Pulmonary artery endothelial cell (primary cell): ENCODE measurements at places on chromosomes 13 and 19. TPM values are rescaled to one million over a fixed set of nuclear protein-coding genes. Genes with fewer than 3 reads are reported as not detected.

- no peak for DNase-seq
These were observed 8.8 kb downstream of the ZIC2 start for GRCh38 chr13:99990126-99990977.

DNA sequence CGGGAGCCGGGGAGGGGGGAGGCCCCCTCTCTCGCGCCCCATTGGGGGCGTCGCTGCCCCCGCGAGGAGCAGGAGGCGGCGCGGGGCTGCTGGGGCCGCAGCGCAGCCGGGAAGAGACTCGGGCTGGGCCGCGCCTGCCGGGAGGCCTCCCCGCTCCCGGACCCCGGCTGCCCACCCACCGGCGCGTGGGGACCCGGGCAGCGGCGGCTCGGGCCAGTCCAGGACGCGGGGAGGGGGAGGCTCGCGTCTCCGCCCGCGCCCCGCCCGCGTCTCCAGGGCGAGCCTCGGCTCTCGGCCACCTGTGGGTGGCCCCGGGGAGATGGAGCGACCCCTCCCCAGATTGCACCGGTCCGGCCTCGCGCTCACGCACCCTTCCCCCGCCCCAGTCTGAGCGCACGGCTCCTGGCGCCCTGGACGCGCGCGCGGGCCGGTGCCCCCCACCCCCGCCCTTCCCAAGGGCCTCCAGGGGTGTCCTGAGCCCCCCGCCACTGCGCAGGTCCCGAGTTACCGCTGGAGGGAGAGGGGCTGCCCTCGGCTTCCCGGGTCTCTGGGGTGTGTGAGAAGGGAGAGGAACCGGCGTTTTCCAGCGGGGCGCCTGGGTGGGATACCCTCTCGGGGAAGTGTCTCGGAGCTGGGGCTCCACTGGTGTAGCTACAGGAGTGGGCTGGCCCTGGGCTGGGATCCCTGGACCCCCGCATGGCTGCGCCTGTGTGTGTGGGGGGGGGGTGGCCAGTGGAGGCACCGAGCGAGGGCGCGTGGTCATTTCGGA is 645 bp downstream of the PALM start:
- no peak for DNase-seq

- no peak for DNase-seq
These were observed 144.5 kb downstream of the TNFRSF19 start for GRCh38 chr13:23714672-23715071.

DNA sequence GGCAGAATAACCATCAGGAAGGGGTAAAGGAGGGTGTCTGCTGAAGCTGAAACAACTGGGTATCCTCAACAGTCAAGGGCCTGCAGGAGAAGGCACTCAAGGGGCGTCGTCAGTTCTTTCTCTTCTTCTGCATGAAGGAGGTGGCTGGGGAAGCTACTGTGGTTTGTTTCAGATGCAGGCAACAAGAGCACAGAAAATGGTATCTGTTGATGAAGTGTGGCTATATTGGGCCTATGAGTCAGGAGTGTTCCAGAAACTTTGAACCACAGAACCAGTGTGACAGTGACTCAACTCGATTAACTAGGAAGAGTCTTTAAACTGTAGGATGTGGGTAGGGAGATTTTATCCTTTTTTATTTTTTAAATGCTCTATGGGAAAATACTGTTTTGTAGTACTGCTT is 686.3 kb downstream of the FGF9 start:
- no peak for DNase-seq

The ZNF729 gene
- not detected in 2 replicates for total RNA-seq

- DNase-seq, result peak; percentile 82
These were observed 5.6 kb downstream of the TLE6 start for GRCh38 chr19:2982983-2983350.

The TTYH1 gene
- not detected in 2 replicates for total RNA-seq

GRCh38 chr13:110216398-110217041 is 90.4 kb downstream of the COL4A1 start:
- DNase-seq, result no peak

GRCh38 chr13:95955255-95955654 is 97.9 kb downstream of the UGGT2 start:
- no peak for DNase-seq

- no peak for DNase-seq
These were observed 56.6 kb downstream of the LIG4 start for GRCh38 chr13:108158746-108159145.

The FBXO27 gene
- 1.5 and 2.2 TPM in 2 replicates for total RNA-seq
